Esophagus squamous epithelium (tissue), 5 donors: ENCODE measurements at places on chromosomes 5 and 9.

DNA sequence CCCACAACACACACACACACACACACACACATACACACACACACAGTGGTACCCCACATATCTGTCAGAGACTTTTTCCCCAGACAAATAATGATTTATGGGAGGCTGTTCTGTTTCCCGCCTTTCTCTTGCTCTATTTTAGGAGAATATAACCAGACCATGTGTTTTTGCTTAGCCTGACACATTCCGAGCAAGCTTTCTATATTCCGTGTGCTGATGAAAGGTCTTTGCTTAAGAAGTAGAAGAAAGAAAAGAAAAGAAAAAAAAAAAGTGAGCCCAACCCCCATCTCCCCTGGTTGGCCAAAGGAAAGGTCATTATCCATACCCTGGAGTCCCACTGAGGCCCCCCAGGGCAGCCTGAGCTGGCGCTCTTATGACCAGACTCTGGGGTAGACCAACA, 338.6 kb downstream of the SLIT3 start:
- no peak for DNase-seq

GRCh38 chr5:161086461-161086860, 234.4 kb upstream of the ATP10B start:
- no peak for DNase-seq

DNA sequence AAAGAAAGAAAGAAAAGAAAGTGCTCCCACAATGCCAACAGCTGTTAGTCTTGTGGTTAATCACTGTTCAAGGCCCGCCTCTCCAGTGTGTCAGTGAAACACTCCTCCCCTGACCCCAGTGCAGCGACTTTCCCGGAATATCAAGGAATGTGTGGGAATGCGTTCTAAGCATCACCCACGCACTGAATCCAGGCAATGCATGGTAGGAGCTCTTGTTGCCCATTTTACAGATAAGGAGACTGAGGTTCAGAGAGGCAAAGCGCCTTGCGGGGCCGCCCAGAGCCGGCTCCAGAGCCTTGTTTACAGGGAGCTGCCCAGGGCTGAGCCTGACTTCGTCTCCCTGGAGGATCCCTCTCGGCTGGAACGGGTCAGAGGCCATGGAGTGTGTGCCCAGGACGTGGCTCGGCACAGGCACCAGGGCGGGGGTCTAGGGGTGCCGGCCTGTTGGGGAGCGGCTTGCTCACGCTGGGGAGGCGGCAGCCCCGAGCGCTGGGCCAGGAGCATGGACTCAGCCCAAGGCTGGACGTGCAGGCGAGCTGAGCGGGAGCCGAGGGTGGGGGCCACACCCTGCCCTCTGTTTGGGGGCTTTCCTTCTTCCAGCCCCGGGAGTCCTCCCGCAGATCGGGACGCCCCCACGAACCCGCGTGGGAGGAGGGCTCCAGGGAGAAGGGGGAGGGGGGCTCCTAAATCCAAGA, 823 bp downstream of the ST6GALNAC6 start:
- no peak for DNase-seq

DNA sequence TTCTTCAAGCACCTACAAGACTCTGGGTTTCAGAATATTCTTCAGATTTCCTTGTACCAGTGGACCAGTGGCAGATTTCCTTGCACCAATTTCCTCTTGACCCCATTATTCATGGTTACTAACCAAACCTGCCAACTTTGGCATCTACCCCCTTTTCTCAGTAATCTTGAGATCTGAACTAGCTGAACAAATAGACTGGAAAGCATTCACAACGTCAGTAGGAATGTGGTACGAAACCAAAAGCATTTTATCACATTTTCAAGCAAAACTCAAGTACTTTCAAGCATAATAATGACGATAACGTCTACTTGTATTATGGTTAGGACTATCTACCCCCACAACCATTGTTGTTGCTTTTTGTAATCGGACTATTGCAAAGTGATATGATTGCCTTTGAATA, 1217.3 kb downstream of the PTPRD start:
- no peak for DNase-seq

DNA sequence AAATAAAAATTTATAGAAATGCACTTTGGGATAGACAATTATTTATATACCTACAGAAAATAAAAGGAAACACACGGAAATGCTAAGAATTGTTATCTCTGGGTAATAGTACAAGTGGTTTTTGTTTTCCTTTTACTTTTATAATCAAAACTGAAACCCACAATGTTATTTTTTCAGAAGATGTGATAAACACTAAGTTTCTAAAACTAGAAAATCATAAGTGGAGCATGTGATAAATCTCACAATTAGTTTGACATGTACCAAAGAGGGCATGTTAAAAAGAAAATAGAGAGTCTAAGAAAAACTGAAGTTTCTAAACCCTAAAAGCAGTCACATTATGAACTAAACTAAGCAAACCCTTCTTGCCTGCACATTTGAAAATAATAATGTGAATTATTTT, 61.1 kb downstream of the OXCT1 start:
- no peak for DNase-seq

DNA sequence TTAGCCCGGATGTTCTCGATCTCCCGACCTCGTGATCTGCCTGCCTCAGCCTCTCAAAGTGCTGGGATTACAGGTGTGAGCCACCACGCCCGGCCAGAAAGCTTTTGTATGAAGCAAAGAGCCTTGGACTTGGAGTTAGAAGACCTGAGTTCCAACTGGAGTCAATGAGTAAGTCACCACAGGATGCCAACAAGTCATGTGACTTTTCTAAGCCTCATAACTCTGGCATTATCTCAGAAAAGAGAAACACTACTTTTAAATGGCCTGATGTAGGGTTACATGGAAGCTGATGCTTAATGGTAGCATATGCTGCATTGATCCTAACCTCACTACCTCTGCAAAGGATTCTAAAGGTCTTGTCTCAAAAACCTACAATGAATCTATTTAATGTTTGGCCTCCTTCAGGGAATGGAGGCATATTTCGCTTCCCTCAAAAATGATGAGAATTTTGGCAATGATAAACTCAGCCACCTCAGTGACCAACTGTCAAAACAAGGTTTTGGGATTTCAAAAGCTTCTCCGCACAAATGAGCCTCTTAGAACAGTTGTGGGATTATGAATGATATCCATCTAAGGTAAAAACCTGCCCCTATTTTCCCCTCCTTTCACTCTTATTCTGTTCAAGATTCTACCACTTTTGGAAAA, 236.8 kb downstream of the ACTL7B start:
- DNase-seq = no peak

DNA sequence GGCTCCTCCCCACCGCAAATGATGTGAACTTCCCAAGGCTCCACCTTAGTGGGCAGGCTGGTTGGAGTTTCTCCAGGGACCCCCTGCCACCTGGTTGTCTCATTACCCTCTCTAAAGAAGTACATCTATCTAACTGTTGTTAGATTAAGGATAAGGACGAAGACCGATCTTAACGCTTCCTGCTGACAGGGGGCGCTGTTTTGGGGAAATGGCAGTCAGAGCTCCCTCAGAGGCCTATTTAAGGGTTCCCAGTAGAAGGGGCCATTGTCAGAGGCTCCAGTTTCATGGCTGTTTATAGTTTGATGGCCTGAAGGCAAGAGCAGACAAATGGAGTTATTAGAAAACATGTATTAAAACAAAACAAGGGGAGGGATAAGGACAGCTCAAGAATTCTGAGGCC, 100.1 kb downstream of the SPEF2 start:
- DNase-seq = no peak

GRCh38 chr5:142830241-142831008, 60.2 kb downstream of the ARHGAP26 start:
- DNase-seq = no peak

DNA sequence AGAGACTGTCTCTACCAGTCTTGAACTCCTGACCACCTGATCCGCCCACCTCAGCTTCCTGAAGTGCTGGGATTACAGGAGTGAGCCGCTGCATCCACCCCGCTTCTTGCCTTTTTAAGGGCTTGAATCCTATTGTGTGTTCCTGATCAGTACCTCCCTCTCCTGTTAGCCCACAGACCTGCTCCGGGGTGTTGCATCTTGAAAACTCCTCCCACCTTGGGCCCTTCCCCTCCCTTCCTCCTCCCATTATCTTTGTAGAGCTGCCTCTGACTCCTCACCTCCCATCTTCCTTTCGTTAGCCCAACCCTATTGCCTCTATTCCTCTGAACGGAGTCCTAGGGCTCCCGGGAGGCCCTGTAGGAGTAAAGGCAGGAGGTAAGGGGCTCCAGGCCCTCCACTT, 48.5 kb upstream of the NEK6 start:
- DNase-seq = no peak

GRCh38 chr5:124546643-124547042, 199.8 kb downstream of the ZNF608 start:
- DNase-seq = no peak

DNA sequence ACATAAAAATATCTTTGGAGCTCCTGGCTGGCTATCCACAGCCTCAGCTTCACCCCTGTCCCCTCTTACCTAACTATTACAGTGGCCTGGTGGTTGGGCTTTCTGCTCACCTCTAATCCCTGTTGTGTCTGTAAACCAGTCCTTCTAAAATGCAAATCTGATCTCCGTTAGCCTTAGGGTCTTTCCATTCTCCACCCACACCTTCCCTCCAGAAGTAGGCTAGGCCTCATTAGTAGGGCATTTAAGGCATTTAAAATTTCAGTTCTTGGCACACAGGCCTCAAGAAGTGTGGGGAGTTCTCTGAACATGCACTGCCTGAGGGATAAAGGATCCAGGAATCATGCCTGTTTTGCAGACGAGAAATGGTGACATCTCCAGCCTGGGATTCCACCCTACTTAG, 26.4 kb upstream of the STC2 start:
- no peak for DNase-seq

- no peak for DNase-seq
Observed at GRCh38 chr9:135826188-135826545, 81.2 kb downstream of the CAMSAP1 start.

GRCh38 chr9:104082168-104082567, 11.9 kb upstream of the SMC2 start:
- no peak for DNase-seq

DNA sequence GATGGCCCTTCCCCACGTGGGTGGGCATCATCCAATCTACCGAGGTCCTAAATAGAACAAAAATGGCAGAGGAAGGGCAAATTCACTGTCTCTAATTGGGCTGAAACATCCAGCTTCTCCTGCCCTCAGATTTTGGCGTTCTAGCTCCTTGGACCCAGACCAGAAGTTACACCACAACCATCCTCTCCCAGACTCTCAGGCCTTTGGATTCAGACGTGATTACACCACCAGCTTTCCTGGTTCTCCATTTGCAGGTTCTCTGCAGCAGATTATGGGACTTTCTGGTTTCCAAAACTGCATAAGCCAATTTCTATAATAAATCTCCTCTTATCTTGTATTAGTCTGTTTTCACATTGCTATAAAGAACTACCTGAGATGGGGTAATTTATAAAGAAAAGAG, 73.6 kb upstream of the STARD4 start:
- DNase-seq = no peak

GRCh38 chr5:98309785-98310598, 463.5 kb upstream of the RGMB start:
- DNase-seq = no peak

- DNase-seq = no peak
Observed at GRCh38 chr5:23033864-23034263, 180.7 kb upstream of the CDH12 start.

- DNase-seq = no peak
Observed at GRCh38 chr5:158423623-158424200, 564.8 kb upstream of the CLINT1 start.

DNA sequence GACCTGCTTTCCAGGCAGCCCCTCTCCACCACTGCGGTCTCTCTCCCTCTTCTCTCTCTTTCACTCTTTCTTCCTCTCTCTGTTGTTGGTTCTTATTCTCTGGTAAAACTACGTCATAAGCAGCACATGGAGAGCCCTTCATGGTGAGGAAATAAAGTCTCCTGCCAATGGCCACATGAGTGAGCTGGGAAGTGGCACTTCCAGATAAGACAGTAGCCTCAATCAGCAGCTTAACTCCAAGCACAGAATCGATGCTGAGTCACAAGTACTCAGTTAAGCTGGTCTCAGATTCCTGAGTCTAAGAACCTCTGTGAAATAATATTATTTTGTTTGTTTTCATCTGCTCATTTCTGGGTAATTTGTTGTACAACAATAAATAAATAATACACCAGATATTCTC, 500.1 kb downstream of the GABRG2 start:
- no peak for DNase-seq

GRCh38 chr9:135783540-135784245, 81.7 kb downstream of the KCNT1 start:
- no peak for DNase-seq

- DNase-seq = no peak
Observed at GRCh38 chr5:32834251-32834650, 123.1 kb downstream of the NPR3 start.
